ENCODE measurements at places on chromosomes 7 and 10.

DNA sequence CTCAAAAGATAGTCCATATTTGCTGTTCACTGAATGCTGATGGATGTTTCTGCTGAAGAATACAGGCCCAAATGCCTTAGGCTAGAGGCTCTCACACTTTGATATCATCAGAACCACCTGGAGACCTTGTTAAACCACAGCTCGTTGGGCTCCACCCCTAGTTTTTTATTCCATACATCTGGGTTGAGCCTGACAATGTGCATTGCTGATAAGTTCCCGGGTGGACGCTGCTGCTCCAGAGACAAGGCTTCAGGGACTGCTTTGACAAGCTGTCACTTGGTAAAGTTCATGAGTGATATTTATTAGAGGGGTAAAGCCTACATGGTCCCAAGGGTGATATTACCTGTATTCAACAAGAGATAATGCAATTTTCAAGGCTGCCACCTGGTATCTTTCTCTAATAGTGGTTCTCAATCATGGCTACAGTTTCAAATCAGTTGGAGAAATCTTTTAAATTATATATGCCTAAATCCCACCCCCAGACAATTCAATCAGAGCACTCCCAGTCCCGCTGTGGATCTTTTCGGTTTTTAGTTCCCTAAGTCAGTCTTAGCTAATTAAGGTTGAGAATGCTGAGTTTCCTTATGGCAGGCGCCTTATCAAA lies 107.1 kb upstream of the GSDME start:
- no peak for DNase-seq

GRCh38 chr7:157821959-157822687 lies 485.3 kb downstream of the DNAJB6 start:
- no peak for DNase-seq

- DNase-seq, result peak; percentile 65
Measured at GRCh38 chr7:112938863-112939573, 147.6 kb downstream of the GPR85 start.

DNA sequence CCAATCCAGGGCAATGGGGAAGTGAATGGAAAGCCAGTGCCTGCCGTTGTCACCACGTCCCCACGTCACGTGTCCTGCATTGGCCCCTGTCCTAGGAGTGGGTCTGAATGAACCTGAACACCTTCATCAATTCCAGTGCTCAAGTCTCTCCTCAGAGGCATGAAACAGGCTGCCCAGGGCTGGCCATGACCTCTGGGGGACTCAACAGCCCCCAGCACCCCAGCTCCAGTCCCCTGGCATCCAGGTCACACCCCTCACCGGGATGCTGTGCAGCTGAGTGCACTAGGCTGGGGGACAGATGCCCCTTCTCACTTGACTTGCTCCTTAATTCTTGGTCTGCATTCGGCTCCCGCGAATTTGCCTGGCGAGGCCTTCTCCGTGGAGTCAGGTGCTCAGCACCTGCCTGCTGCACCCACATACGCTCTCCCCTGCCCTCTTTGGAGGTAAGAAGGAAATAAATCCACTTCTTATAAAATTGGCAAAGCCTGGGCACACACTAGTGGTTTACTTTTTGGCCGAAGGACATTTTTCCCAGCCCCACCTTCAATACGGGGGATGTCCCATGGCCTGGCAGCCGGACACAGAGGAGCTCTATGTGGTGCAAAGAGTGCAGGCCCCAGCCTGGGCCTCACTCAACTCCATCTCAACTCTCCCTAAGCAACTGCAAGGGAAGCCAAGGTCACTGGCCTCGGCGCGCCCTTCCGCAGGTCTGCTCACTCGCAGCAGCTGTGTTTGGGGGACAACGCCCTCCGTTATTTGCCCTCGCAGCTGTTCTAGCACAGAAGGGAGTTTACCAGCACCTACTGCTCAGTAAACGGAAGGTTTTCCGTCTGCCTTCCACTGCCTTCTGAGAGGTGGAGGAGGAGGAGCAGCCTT lies 77.6 kb upstream of the SHH start:
- DNase-seq, result no peak

- DNase-seq, result peak; percentile 98
Measured at GRCh38 chr10:987870-988666, at the start of gene GTPBP4. Gene GTPBP4 (plus strand): TSS chr10:988434. CDS start chr10:988480, 46 bp downstream.

DNA sequence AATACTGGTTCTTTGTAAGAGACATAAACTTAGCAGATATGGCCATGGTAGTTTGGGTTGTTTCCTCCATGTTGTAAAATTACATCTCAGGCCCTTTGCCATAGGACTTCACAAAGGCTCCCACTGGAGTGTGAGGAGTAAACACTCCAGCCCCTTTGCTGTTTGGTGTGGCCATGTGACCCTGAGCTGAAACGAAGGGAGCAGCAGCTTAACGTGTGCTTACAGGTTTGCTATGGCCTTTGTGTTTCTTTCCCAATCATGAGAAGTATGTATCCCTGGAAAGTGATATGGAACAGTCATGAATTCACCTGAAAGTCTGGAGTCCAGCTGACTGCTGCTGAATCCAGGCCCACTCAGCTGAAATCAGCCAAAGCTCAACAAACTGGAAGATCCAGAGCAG lies 23.8 kb upstream of the SFTPA1 start:
- DNase-seq, result no peak

- DNase-seq, result no peak
Measured at GRCh38 chr7:19958309-19958896, 185.0 kb upstream of the TMEM196 start.

GRCh38 chr7:80057488-80057887 lies 77.1 kb upstream of the GNAI1 start:
- no peak for DNase-seq

GRCh38 chr10:80455461-80456349 lies 1.6 kb downstream of the TSPAN14 start:
- DNase-seq, result no peak

- DNase-seq, result peak; percentile 86
Measured at GRCh38 chr7:100119970-100120732, 717 bp downstream of the CNPY4 start.

- no peak for DNase-seq
Measured at GRCh38 chr7:44273681-44274622, 51.4 kb downstream of the CAMK2B start.

GRCh38 chr10:102117391-102118159 lies 2.6 kb downstream of the LDB1 start:
- DNase-seq, result peak; percentile 78

GRCh38 chr7:121081327-121081936 lies 92.9 kb downstream of the CPED1 start:
- no peak for DNase-seq

- DNase-seq, result peak; percentile 83
Measured at GRCh38 chr7:2710286-2710655, 22.3 kb downstream of the AMZ1 start.

GRCh38 chr7:143485094-143485493 lies 7.4 kb downstream of the TAS2R41 start:
- no peak for DNase-seq
